Fibroblast of gingiva (primary cell): ENCODE measurements at places on chromosomes 5 and 9.

GRCh38 chr5:6501701-6502100 lies 53.0 kb downstream of the UBE2QL1 start:
- no peak for DNase-seq

GRCh38 chr9:114889802-114890224 lies 40.6 kb downstream of the TNFSF8 start:
- peak; percentile 59 for DNase-seq

- DNase-seq = no peak
Measured at GRCh38 chr5:159655757-159656409, 260.4 kb upstream of the ADRA1B start.

DNA sequence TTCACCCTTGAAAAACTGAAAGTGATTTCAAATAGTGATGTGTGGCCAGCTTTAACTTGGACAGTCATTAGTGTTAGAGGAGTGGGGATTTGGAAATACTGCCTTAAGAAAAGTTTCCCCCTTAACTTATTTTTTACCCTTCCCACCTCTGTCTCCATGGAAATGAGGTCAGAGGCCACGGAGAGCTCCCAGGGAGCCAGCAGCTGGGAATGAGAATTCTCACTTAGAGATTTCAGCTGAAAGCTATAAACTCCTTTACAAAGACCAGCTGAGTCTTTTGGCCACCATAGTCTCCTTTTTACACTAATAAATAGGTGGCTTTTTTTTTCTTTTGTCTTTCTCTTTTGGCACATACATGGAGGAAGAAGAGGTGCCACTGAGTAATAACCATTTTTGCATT lies 45.7 kb upstream of the PIK3R1 start:
- no peak for DNase-seq

DNA sequence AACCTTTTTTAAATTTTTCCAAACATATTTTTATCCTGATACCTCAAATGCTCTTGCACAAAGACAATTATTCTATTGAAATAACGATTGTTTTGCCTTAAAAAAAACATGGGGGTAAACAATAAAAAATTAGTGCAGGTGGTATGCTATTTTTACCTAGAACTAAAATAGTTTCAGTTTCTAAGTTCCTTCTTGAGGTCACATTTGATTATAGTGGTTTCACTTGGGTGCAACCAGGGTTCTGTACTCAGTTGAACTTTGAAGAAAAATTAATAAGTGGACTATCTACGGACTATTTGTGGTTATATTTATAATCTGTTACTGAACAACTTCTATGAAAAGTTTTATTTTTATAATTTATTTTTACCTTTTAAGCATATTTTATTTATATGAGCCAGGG lies 387.1 kb upstream of the IZUMO3 start:
- no peak for DNase-seq

- DNase-seq = no peak
Measured at GRCh38 chr5:165310031-165310430, 1804.6 kb downstream of the MAT2B start.

GRCh38 chr5:124536333-124536732 lies 210.1 kb downstream of the ZNF608 start:
- DNase-seq = peak; percentile 70

DNA sequence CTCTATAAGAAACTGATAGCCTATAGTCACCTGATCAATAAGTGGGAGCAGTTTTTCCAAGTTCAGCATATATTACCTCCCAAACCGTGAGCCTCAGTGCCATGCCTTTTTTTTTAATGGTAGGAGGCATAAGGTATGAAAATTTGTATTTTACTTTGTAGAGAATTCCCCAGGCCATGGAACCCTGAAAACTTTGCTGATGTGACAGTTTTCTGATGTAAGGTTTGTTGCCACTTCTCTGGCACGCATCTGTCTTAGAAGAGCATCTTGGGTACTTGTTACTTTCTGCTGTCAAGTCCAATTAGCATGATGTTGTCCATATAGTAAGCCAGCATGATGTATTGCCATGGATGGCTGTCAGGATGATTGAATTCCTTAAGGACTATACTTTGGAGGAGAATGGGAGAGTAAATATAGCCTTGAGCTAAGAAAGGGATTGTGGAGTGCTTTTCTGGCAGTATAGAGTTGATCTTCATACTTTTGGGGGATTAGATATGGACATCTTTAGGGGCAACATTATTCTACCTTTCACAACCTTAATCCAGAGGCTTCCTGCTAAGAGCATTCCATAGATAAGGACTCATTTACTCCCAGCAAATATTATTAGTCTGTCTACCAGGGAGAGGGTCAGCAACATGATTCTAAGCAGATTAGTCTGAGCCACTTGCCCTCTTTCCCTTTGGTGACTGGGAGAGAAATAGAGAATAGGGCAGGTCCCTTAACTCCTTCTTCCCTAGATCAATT lies 389.6 kb downstream of the YTHDC2 start:
- DNase-seq = no peak

GRCh38 chr5:39544941-39545340 lies 120.2 kb upstream of the DAB2 start:
- DNase-seq = no peak

DNA sequence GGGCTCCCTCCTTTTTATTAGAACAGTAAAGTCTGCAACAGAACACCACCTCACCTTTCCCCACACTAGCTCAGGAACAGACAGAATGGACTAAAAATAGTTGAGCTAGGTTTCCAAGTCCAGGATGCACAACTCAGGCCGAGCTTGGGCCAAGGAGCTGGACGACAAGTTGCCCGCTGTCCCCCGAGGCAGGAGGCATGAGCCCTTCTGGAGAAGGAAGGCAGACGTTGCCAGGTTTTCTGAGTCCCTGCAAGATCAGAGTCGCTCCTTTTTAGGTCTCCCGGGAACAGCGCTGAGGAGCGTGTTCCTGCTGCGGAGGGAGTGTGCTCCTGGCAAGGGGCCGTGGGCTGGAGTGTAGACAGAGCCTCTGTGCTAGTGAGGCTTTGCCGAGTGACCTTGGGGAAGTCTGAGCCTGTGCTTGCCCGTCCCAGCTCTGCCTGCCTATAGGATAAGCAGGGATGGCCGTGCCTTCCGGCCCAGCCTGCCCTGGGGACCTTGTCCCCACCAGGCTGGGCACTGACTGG lies 121.6 kb downstream of the WNK2 start:
- DNase-seq = no peak

DNA sequence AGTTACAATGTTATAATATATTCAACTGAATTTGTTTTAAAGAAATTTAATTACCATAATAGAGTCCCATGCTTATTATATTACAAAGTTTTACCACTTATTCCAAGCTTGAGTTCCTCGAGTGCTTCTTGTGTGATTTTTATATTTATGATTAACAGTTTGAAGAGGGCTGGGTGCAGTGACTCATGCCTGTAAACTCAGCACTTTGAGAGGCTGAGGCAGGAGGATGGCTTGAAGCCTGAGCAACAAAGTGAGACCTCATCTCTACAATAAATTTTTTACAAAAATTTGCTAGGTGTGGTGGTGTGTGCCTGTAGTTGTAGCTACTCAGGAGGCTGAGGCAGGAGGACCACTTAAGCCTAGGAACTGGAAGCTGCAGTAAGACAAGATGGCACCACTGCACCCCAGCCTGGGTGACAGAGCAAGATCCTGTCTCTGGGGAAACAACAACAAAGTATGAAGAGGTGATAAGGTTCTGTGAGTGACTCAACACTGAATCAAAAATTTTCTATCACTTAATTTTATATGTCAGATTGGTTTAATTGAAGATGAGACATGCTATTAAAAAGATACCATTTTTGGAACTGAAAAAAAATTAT lies 9.2 kb downstream of the POC5 start:
- no peak for DNase-seq

- no peak for DNase-seq
Measured at GRCh38 chr5:147972076-147972840, 65.9 kb upstream of the C5orf46 start.

DNA sequence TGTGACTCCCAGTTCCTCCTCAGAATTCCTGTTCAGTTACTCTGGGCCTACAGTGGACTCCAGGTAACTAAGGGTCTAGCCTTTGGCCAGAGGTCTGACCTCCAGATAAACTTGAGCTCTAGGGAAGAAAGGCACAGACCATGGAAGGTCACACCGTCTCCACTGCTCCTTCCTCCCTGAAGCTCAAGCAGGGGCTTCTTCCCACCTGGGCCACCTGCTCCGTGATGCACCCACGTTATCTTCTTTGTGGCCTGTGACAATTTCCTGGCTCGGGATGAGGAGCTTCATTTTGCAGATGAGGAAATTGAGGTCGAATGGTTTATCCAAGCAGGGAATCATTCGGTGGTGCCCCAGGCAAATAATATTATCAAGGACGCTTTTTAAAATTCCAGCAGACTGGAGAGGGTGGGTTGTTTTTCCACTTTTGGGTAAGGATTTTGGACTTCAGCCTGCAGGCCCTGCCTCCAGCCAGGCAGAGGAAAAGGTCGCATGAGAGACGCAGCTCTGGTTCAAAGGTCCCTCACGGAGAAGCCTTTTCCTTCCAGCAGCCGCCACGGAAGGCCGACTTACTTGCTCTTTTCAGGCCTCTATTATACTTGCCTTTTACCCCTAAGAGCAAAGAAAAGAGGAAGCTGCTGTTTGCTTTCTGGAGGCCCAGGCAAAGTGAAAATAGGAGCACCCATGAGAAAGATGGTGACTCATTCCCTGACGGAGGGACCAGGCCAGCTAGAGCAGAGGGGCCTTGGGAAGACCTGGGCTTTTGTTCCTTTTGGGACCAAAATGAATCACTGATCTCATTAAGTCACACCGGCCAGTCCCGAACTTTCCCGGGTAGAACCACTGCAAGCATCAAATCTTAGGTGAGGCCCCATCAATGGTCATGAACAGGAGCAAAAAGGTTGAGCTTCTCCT lies 22.8 kb upstream of the DUSP1 start:
- peak; percentile 43 for DNase-seq

DNA sequence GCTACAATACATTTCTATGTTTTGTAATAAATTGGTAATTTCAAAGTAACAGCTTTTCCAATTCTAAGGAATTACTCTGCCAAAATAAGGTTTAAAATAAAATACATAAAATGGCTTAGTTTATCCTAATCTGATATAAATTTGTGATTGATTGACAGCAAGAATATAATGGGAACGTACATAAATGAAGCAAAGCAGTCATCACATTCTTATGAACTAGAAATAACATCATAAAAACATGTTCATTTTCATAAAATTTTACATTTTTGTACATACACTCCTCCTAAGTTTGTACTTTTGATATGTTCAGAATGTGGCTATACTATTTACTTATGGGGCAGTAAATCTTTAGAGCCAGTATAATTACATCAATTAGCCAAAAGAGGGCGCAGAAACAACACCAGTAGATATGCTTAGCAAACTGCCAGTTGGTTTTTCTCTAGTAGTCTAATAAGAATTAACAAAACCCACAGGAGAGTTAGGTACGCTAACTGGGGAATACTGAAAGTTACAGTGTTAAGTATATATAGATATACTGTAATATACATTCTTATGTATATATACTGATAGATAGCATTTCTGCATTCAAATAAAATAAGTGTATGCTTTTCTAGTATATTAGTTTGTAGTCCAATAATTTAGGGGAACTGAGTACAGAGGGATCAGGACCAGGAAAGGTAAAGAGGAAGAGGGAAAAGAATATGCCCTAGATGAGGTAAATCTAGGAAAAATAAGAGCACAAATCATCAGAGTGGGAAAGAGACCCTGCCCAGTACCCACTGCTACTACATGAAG lies 76.8 kb downstream of the ZDHHC21 start:
- peak; percentile 67 for DNase-seq

- peak; percentile 51 for DNase-seq
Measured at GRCh38 chr5:153959134-153959957, 79.4 kb downstream of the FAM114A2 start.

GRCh38 chr9:69697475-69697874 lies 25.3 kb upstream of the APBA1 start:
- no peak for DNase-seq

GRCh38 chr9:304519-305185 lies 90.0 kb downstream of the DOCK8 start:
- no peak for DNase-seq

GRCh38 chr5:140107312-140108092 lies 6.4 kb upstream of the PURA start:
- DNase-seq = peak; percentile 92

GRCh38 chr5:13503017-13503416 lies 441.5 kb downstream of the DNAH5 start:
- no peak for DNase-seq

DNA sequence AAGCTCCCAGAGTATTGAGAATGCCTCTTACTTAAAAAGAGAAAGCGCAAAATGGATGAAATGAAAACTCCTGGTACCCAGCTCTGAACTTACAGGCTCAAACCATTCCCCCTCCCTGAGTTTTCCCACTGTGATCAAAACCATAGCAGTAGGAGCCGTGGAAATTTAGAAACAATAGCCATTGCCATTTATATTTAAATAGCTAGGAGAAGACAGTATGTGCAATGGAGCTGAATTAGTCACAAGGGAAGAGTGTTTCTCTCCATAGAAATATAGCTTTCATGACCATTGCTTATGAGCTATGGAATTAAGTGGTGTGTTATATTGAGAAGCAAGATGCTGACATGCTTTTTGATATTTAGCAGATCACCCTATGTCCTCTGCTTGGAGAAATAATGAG lies 84.6 kb downstream of the PCSK5 start:
- DNase-seq = no peak

DNA sequence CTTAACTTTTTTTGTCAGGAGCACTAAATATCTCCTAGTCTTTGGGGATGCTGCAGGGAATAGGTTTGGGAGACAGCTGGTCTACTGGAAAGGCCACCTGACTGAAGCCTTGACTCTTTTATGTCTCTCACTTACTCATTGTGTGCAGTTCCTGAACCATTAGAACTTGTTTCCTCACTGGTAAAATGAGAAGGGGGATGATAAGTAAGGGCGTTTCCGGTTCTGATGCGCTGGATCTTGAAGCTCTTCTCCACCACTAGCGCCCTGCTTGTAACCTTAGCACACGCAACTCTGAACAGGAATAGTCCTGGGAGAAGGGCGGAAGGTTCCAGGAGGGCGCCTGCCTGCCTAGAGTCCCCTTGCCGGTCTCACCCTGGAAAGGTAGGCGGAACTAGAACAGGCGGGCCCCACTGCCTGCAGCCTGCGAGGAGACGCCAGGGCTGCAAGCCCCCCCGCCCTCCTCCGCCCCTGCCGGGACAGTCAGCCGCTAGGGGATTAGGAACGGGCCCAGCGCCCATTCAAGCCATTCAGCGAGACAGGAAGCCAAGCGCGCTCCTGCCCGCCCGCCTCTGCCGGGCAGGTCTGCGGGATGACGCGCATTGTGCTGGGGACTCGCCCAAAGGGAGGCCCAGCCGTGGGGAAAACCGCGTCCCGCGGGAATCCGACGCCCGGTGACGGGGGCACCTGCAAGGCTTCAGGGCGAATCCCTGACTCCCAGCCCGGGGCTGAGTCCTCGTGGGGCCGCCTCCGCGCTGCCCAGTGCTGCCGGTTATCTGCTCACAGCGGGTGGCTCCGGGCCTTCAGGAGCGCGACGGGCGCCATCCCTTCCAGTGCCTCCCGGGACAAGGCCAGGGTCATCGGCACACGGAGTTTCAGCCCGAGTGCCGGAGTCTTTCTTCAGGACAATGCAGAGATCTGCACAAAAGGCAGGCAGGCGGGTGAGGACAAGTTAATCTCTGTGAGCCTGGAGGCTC lies 44.0 kb upstream of the XPA start:
- peak; percentile 9 for DNase-seq
